NCI-H510A treated with DMSO at 0.1 percent for 48 hours (cell line): ENCODE measurements at places on chromosomes 2 and 18.

DNA sequence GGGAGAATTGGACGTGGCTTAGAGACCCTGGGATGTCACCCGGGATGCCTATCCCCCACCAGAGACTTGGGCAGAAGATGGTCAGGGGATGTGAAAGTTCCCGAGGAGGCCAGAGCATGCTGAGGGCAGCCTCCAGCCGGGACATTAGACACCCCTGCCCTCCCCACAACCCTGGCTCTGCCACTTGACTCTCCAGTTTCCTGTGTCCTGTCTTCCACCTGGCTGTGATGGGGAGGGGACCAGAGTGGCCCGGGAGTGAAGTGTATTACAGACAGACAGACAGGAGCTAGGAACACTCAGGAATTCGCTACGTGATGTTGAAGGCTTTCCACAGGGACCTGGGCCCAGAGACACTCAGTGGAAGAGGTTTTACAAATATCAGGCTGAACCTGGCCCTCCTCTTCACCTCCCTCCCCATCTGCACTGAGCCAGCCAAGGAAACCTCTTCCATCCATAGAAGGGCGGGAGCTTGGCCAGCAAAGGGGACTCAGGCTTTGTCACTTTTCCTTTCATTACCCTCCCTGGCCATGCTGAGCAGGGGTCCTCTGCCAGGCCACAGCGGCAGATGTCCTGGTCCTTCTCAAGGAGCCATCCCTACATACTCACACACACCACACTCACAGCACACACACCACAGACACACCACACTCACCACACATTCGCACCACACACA is 60.7 kb downstream of the SDC1 start:
- DNase-seq = peak; percentile 58

GRCh38 chr18:50839996-50840395 is 20.2 kb upstream of the MRO start:
- no peak for DNase-seq

DNA sequence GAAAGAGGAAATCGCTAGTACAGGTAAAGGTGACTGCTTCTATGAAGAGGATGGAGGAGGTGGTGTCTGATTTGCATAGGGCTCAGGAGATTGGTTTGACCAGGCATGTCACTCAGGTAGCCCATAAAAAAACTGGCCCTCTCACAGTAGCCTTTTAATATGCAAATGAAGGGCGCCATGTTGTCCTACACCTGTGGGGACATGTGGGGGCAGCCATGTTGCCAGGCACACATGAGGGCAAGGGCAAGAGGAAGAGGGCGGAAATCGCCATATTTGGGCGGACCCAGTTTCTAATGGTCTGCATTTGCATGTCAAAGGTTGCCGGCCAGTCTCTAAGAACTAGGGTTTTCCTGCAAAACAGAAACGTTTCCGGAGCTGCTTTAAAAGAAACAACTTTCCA is 1330.6 kb downstream of the DSC3 start:
- no peak for DNase-seq

DNA sequence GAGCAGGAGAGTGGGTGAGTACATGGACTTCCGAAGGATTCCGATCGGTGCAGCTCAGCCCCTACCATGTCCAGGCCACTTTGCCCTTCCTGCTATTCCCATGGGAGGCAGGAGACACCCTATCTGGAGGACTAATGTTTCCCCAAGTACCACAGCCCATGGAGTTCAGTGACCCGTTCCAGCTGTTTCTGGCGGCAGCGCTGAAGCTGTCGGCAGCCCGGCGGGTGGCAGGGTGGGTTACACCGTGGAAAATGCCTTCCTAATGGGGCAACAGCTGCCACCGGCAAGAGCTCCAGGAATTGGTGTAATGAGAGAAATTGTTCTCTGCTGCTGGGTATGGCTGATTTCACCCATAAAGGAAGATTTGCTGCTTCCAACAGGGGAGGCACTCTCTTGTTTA is 98.3 kb downstream of the MYCN start:
- DNase-seq = no peak

GRCh38 chr18:39825485-39826150 is 2129.4 kb upstream of the PIK3C3 start:
- no peak for DNase-seq

- peak; percentile 73 for DNase-seq
Observed at GRCh38 chr2:85611705-85612587, at the start of gene C2orf68. C2orf68 (minus strand) TSS chr2:85612066; CDS start chr2:85611984, 82 bp downstream.

DNA sequence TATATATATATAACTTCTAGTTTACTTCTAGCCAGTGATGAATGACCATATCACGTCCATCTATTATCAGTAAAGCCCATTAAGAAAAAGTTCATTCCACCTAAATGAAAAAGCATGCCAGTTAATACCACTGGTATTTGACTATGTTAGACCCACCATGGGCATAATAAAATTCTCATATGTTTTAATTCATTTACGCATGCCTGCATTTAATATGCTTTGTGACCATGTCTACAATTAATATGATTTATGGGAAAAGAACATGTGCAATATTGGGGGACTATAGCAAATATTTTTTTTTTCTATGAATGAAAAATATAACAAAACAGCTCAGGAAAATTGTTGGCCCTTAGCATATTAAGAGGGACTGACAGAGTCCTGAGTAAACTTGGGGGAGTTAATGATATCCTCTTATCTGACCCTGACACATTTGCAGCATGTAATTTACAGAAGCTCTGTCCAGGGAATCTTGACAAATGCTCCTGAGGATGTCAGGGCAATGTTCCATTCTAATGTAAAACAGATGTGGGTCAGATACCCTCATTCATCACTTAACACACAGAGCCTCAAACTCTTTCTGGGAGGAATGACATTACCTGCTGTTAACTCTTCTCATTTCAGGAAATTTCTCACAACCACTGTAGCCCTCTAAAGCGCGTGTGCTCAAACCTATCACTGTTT is 90.6 kb downstream of the PAX3 start:
- no peak for DNase-seq

DNA sequence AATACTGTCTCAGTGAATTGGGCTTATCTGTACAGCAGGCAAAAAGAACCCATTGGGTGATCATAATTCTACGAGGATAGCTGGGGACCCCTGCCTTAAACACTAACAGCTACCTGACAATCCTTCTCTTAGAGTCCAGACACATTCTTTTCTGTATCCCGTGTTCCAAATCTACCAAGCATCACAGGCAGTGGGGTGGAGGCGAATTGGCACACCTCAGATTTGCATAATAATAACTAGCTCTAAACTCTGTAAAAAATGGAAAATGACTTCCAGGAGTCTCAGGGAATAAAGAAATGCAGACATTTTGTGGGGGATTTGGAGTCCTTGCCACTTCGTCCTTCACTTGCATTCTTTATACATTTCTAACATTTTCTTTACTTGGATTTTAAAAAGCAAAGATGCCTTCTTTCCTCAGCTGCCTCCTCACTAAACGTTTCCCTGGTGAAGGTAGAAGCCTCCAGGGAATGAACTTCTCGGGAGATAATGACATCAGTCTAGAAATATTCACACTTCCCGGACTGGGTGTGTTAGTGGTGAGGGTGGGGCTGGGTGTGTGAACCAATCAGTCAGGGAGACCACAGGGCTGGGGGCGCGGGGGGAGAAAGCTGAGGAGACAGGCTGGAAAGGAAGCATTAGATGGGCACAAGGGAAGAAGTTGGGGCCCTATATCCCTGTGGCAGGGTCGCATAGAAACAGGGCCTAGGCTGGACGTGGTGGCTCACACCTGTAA is 59.1 kb upstream of the BOD1L2 start:
- no peak for DNase-seq

DNA sequence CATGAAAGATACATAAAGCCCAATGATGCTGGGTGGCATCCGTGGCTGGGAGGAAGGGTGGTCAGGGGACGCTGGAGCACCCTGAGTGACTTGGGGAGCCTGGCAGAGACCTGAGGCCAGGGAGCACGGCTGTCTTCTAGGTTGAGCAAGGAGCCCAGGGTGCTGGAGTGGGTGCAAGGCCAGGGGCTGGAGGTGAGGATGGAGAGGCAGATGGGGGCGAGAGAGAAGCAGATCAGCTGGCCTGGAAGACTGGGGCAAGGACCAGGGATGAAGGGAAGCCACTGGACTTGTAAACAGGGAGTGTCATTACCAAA is 52.2 kb downstream of the FAM178B start:
- no peak for DNase-seq

DNA sequence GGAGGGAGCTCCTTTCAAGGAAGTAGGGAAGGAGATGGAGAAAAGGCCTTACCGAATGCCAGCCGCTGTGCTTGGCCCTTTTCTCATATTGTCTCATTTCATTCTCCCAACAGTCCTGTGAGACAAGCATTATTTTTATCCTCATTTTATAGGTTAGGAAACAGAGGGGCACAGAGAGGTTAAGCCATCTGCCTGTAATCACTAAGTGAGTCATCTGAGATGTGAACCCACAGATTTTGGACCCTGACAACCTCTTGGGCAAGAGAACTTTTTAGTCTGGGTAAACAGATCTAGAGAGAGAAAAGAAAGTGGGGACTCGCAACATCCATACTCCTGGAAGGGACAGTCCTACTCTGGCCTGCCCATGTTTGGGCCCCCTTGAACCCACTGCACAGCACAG is 91.7 kb upstream of the LCLAT1 start:
- DNase-seq = no peak

DNA sequence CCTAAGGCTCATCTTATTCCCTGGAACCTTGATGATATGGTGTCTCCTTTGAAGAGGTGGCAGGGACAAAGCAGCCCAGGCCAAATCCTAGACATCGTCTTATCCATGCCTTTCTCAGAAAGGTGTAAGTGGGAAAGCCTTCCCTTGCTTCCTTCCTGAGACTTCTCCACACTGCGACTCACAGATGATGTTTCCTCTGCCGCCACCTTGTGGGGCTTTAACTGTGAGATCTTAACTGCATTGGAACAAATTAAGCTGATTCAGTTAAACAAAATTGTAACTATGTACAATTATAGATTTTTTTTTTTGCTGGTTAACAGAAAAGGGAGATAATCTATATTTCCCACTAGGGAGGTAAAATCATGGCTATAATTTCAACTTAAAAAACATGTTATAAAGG is 10.0 kb upstream of the GCA start:
- no peak for DNase-seq

DNA sequence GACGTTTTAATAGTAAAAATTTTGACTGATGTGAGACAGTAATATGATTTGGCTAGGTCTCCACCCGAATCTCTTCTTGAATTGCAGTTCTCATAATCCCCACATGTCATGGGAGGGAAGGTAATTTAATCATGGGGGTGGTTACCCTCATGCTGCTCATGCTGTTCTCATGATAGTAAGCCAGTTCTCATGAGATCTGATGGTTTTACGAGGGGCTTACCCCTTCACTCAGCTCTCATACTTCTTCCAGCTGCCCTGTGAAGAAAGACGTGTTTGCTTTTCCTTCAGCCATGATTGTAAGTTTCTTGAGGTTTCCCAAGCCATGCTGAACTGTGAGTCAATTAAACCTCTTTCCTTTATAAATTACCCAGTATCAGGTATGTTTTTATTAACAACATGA is 327.0 kb upstream of the CDH7 start:
- no peak for DNase-seq

- no peak for DNase-seq
Observed at GRCh38 chr2:23460228-23460627, 75.2 kb downstream of the KLHL29 start.

GRCh38 chr2:241372361-241372992 is 16.4 kb downstream of the FARP2 start:
- peak; percentile 33 for DNase-seq

- DNase-seq = peak; percentile 15
Observed at GRCh38 chr2:60531701-60532133, 21.7 kb downstream of the BCL11A start.

DNA sequence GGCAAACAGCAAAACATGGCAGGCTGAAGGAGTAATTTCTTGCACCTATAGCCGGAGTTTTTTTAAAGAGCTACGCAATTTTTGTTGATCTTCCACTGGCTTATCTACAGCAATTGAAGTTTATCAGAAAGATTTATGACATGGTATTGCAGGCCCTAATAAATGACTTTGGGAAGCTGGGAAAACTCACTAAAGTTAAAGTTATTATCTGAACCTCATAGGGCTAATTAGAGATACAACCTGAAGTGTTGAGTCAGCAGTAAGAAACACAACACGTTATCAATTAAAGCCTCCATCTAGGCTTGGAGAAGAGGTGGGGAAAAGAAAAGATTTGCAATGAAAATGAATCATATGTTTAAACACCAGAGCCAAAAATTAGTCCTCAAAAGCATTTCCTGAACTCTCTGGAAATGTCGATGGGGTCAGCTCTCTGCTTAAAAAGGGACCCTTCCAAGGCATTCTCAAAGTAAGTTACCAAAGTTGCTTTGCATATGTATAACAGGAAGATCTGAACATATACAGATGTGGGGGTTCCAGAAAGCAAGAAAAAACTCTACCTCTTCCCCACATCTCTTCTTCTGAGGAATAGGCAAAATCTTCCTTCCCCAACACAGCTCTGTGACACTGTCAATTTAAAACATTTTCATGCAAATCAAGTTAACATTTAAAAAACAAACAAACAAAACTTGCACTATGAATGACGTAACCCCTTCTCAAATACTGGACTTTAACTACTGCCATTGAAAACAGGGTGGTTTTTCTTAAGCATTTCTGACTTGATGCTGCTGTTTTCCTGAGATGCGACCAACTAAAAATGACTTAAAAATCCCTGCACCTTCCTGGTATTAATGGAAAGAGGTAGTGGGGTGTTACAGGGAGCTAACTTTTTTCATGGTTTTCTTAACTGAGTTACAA is 915.6 kb downstream of the NRXN1 start:
- DNase-seq = no peak
